ENCODE measurements at places on chromosomes 3 and 15. TPM values are rescaled to one million over a fixed set of nuclear protein-coding genes. Genes with fewer than 3 reads are reported as not detected.

GRCh38 chr3:110736332-110736731, 335.3 kb upstream of the NECTIN3 start:
- no peaks in the 10 kb centered on the region for H3K36me3 ChIP-seq
- H3K27me3 ChIP-seq, result no peaks in the 10 kb centered on the region
- H3K4me3 ChIP-seq, result no peak overlapping the region
- H3K27ac ChIP-seq, result no peak overlapping the region
- no peaks in the 10 kb centered on the region for H3K4me1 ChIP-seq

The CRABP1 gene
- total RNA-seq, result not detected

DNA sequence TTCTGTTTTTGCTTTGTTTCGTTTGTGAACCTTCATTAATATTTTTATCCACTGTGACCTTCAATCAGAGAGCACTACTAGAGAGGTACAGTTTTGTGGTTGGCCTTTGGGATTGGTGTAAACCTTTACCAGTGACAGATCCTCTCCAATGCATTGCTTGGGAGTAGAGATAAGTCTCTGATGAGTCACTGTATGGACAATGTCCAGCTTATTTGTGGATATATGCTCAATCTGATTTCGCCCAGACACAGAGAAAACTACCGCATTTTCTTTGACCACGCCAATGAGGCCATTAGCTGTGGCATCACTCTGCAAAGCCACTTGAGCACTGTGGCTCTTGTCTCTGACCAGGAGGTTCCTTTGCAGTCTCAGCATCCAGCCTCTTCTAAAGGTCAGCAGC, 964.7 kb downstream of the TUSC7 start:
- no peak for DNase-seq
- no peak overlapping the region for H3K4me3 ChIP-seq
- no peak overlapping the region for H3K27ac ChIP-seq
- no peaks in the 10 kb centered on the region for H3K36me3 ChIP-seq
- H3K27me3 ChIP-seq, result no peaks in the 10 kb centered on the region

The CCDC191 gene
- total RNA-seq, result 0.66 TPM

- H3K27me3 ChIP-seq, result peaks cover 18% of the 10 kb centered on the region
- no peak for DNase-seq
- no peaks in the 10 kb centered on the region for H3K36me3 ChIP-seq
- peaks cover 11% of the 10 kb centered on the region for H3K4me1 ChIP-seq
- H3K27ac ChIP-seq, result no peak overlapping the region
Observed at GRCh38 chr3:42771271-42771670, 1.8 kb downstream of the CCDC13 start.

- H3K36me3 ChIP-seq, result no peaks in the 10 kb centered on the region
- H3K27me3 ChIP-seq, result peaks cover 43% of the 10 kb centered on the region
- peaks cover 37% of the 10 kb centered on the region for H3K4me1 ChIP-seq
- H3K4me3 ChIP-seq, result no peak overlapping the region
Observed at GRCh38 chr3:134801204-134801958, 6.3 kb downstream of the EPHB1 start.

The LRRC3B gene
- not detected for total RNA-seq

DNA sequence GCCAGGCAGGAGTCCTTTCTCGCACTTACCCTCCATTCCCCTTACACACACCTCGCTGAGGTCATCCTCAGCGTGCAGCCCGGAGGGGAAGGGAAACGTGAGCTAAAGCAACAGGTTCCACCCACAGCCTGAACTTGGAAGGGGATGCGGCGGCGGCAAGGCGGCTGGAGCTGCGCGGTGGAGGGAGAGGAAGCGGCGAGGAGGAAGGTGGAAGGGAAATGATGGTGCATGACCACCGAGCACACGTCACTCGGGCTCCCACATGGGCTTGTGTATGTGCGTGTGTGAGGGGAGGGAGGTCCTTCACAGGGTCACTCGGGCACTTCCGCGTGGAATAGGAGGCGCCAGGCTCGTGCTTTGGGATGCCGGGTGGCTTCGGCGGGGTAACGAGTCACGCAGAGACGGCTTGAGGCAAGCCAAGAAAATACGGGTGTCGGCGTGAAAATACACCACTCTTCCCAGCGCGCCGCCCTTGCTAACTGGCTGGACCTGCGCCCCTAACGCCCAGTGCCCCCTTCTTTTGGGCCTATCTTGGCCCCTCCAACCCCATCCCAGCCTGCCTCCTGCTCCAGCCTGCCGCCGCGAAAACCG, 225.5 kb upstream of the IL12A start:
- peak overlapping the region; percentile 72 for H3K27ac ChIP-seq
- peaks cover 18% of the 10 kb centered on the region for H3K4me1 ChIP-seq
- H3K36me3 ChIP-seq, result no peaks in the 10 kb centered on the region
- H3K4me3 ChIP-seq, result peak overlapping the region; percentile 93
- peaks cover 56% of the 10 kb centered on the region for H3K27me3 ChIP-seq

The ACKR4 gene
- total RNA-seq, result 0.26 TPM

DNA sequence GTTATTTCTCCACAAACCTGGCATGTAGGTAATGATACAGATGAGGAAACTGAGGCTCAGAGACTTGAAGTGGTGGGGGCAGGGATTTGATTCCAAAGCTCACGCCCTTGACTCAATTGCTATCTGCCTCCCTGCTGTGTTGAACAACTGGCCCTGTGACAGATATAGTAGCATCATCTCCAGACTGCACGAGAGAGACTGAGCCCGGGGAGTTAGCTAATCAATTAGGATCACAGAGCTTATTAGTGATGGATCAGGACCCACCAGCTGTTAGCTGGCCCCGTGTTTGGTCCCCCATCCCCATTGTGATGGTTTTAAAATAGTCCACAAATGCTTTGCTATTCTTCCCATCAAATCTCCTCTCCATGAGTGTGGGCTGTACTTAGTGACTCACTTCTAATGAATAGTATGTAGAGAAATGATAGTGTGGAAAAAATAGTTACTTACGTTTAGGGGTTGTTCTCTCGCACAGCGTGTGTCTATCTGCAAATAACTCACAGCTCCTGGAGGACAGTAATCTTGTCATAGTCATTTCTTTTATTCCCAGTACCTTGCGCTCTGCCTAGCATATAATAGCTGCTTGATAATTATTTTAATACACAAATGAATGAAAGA, 74.4 kb upstream of the KLF13 start:
- no peak overlapping the region for H3K4me3 ChIP-seq
- no peaks in the 10 kb centered on the region for H3K36me3 ChIP-seq
- DNase-seq, result no peak
- H3K27ac ChIP-seq, result no peak overlapping the region
- H3K4me1 ChIP-seq, result peaks cover 21% of the 10 kb centered on the region

The CMC1 gene
- total RNA-seq, result 21.3 TPM

The MOBP gene
- not detected for total RNA-seq

DNA sequence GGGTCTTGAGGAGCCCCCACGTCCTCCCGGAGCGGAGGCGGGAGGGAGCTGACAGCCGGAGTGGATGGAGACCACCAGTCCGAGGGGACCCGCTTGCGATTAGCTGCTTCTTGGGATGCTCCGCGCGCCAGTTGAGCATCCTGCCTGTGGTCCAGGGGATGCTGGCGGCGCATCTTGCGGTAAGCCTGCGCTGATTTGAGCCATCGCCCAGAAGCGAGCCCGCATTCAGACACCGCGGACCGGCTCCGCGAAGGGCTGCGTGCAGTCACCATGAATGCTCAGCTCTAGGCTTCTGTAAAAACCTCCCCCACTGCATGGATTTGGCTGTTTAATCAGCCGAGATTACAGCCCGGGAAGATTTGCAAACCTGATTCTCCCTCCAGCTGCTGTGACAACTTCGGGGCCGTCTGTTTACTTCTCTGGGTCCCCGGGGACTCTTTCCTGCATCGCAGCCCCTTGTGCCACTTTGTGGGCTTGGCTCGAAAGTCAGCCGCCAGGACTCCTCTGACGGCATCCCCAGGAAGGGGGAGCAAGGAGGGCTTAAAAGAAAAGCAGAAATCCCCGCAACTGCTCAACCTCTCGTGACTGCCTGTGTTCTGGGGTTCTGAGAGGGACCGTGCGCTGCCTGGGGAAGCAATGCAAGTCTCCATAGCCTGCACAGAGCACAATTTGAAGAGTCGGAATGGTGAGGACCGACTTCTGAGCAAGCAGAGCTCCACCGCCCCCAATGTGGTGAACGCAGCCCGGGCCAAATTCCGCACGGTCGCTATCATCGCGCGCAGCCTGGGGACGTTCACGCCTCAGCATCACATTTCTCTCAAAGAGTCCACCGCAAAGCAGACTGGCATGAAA, 171.1 kb downstream of the KCNAB1 start:
- DNase-seq, result peak; percentile 57
- H3K27ac ChIP-seq, result no peak overlapping the region
- peaks cover 59% of the 10 kb centered on the region for H3K27me3 ChIP-seq
- no peak overlapping the region for H3K4me3 ChIP-seq
- no peaks in the 10 kb centered on the region for H3K4me1 ChIP-seq

The SLC24A5 gene
- not detected for total RNA-seq

- H3K27me3 ChIP-seq, result no peaks in the 10 kb centered on the region
- peaks cover 34% of the 10 kb centered on the region for H3K36me3 ChIP-seq
- peak overlapping the region; percentile 86 for H3K27ac ChIP-seq
- no peak for DNase-seq
Observed at GRCh38 chr15:66389859-66390381, 3.2 kb downstream of the MAP2K1 start.

The PP2D1 gene
- not detected for total RNA-seq

DNA sequence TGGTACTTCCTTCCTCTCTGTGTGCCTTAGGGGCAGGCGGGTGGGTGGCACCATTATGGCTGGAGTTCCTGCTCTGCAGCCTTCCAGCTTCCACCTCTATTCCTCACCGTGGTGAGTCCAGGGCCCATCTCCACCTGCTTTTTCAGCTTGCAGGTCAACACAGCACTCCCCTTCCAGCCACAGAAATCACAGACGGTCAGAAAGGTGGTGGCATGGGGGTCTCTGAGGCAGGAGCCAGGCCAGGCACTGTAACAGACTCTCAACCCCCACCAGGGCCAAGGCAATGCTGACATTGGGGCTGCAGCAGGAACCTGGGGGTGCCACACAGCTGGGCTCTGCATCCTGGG, 16.6 kb downstream of the KLF15 start:
- no peaks in the 10 kb centered on the region for H3K27me3 ChIP-seq
- DNase-seq, result peak; percentile 28
- no peaks in the 10 kb centered on the region for H3K36me3 ChIP-seq
- H3K4me3 ChIP-seq, result no peak overlapping the region

GRCh38 chr3:11373654-11374053, 101.5 kb downstream of the ATG7 start:
- no peaks in the 10 kb centered on the region for H3K27me3 ChIP-seq
- DNase-seq, result no peak
- H3K4me1 ChIP-seq, result no peaks in the 10 kb centered on the region
- H3K27ac ChIP-seq, result no peak overlapping the region
- peaks cover 7% of the 10 kb centered on the region for H3K36me3 ChIP-seq

The SUSD5 gene
- total RNA-seq, result not detected

- H3K4me1 ChIP-seq, result no peaks in the 10 kb centered on the region
- no peak overlapping the region for H3K27ac ChIP-seq
- no peaks in the 10 kb centered on the region for H3K36me3 ChIP-seq
- H3K4me3 ChIP-seq, result no peak overlapping the region
- no peak for DNase-seq
Observed at GRCh38 chr3:28677581-28677980, 329.0 kb upstream of the AZI2 start.

- no peaks in the 10 kb centered on the region for H3K27me3 ChIP-seq
- DNase-seq, result no peak
- H3K36me3 ChIP-seq, result peaks cover 35% of the 10 kb centered on the region
- H3K4me1 ChIP-seq, result peaks cover 13% of the 10 kb centered on the region
- no peak overlapping the region for H3K27ac ChIP-seq
Observed at GRCh38 chr15:67548862-67549651, 6.6 kb downstream of the MAP2K5 start.

The IGSF11 gene
- total RNA-seq, result not detected

The CNTN4 gene
- total RNA-seq, result not detected

The DPPA2 gene
- total RNA-seq, result not detected

- H3K27me3 ChIP-seq, result peaks cover 6% of the 10 kb centered on the region
- H3K27ac ChIP-seq, result no peak overlapping the region
- H3K4me3 ChIP-seq, result no peak overlapping the region
- DNase-seq, result peak; percentile 93
- H3K36me3 ChIP-seq, result no peaks in the 10 kb centered on the region
Observed at GRCh38 chr3:8970971-8971589, 7.8 kb upstream of the RAD18 start.

The RTP1 gene
- total RNA-seq, result not detected

The HRG gene
- not detected for total RNA-seq

The UBL7 gene
- total RNA-seq, result 53.5 TPM

GRCh38 chr15:54026891-54027290, 48.6 kb downstream of the UNC13C start:
- DNase-seq, result no peak
- no peaks in the 10 kb centered on the region for H3K36me3 ChIP-seq
- no peaks in the 10 kb centered on the region for H3K4me1 ChIP-seq
- H3K27ac ChIP-seq, result no peak overlapping the region
- H3K4me3 ChIP-seq, result no peak overlapping the region

The SAMMSON gene
- not detected for total RNA-seq

DNA sequence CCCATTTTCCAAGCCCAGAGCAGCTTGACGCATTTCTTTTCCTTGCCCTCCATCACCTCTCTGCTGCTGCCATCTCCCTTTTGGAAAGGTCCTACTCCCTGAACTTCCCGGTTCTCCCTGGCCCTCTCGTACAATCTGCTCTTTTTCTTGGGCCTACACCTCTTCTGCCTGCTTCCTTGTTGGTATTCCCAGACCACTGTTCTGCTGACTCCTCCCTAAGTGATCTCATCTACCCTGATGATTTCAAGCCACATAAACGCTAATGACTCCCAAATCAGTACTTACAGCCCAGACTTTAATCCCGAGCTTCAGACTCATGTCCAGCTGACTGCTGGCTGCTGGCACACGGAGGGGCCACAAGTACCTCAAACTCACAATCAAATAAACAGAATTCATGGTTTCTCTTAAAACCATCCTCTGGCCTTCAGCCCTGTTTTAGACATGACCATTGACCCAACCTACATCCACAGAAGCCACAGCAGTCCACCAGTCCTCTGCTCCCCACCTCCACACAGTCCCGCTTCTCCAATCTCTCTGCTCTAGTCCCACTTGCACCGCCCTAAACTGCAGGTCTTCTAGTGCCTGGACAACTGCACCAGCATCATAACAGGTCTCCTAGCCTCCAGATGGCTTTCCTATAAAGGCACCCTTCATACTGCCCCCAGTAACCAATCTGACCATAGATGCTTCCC, 57.6 kb downstream of the AAGAB start:
- DNase-seq, result peak; percentile 57
- peaks cover 20% of the 10 kb centered on the region for H3K4me1 ChIP-seq
- peaks cover 69% of the 10 kb centered on the region for H3K36me3 ChIP-seq
- no peak overlapping the region for H3K4me3 ChIP-seq
- H3K27me3 ChIP-seq, result no peaks in the 10 kb centered on the region

DNA sequence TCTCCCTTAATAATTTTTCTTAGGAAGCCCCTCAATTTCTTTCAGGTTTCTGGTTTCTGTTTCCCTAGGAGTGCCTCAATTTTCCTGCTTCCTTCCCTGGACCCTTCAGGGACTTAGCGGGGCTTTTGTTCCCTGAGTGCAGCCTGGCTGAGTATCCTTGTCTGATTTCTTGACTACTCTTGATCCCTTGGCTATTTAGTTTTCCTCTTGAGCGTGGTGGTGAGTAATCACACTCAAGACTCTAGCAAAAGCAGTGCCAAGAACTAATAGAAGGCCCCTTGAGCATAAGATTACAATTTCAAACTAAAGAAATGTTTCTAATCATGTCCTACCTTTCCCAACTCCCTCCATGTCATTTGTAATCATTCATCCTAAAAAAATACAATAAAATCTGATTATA, 94.3 kb upstream of the C3orf80 start:
- DNase-seq, result no peak
- H3K27ac ChIP-seq, result no peak overlapping the region
- H3K4me3 ChIP-seq, result no peak overlapping the region
- peaks cover 8% of the 10 kb centered on the region for H3K27me3 ChIP-seq
- H3K36me3 ChIP-seq, result no peaks in the 10 kb centered on the region
- H3K4me1 ChIP-seq, result peaks cover 3% of the 10 kb centered on the region

- no peak overlapping the region for H3K27ac ChIP-seq
- peak; percentile 51 for DNase-seq
- H3K4me3 ChIP-seq, result no peak overlapping the region
- peaks cover 3% of the 10 kb centered on the region for H3K4me1 ChIP-seq
- H3K27me3 ChIP-seq, result peaks cover 3% of the 10 kb centered on the region
- peaks cover 3% of the 10 kb centered on the region for H3K36me3 ChIP-seq
Observed at GRCh38 chr3:17119201-17120072, 234.7 kb downstream of the PLCL2 start.

Data from activated CD4-positive, alpha-beta T cell treated with anti-CD3 and anti-CD28 coated beads, Interleukin-2, amount 10 ng/mL, durations not matched to agents 24 days and 14 days (primary cell).